ENCODE measurements at places on chromosomes 11 and 22.

- no peak for DNase-seq
Measured at GRCh38 chr11:44065161-44065661, 859 bp upstream of the ACCS start.

DNA sequence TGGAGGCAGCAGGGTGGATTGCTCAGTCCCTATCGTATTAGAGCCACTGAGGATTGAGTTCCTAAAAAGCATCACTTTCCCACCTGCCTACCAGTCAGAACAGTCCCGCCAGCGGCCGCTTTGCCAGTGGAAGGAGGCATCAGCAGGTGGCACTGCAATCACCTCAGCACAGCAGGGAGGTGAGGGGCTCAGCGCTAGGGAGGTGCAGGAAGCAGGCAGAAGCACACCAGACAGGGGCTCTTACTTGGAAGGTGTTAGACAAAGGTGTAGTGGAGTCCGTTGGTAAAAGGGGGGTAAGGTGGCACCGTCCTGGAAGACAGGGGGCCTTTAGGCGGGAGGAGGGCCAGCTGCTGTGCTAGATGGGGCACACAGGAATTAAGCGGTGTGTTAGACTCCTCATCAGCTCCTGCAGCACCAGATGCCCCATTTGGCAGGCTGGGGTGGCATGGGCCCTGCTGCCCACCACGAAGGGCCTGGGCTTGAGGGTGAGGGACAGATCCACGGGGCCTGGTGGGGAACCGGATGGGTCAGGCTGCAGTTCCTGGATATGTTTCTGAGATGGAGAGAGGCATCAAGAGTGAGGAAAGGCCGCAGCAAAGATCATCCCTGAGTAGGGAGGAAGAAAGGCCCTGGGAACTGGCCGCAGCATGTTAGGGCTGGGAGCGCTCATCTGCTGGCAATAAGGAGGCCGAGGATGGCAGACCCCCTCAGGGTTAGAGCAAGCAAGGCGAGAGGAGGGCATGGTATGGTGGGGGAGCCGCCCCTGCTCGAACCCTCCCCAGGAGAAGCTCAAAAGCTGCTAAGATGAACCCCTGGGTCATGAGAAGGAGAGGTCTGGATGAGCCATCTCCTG lies 42.5 kb downstream of the C11orf58 start:
- DNase-seq, result no peak

- DNase-seq, result peak; percentile 8
Measured at GRCh38 chr22:48895831-48896765, 931.6 kb downstream of the BRD1 start.

GRCh38 chr22:48592488-48592887 lies 1235.2 kb downstream of the BRD1 start:
- no peak for DNase-seq

- DNase-seq, result no peak
Measured at GRCh38 chr11:28619846-28620540, 511.8 kb downstream of the METTL15 start.

GRCh38 chr11:19379465-19379864 lies 138.7 kb upstream of the E2F8 start:
- no peak for DNase-seq

DNA sequence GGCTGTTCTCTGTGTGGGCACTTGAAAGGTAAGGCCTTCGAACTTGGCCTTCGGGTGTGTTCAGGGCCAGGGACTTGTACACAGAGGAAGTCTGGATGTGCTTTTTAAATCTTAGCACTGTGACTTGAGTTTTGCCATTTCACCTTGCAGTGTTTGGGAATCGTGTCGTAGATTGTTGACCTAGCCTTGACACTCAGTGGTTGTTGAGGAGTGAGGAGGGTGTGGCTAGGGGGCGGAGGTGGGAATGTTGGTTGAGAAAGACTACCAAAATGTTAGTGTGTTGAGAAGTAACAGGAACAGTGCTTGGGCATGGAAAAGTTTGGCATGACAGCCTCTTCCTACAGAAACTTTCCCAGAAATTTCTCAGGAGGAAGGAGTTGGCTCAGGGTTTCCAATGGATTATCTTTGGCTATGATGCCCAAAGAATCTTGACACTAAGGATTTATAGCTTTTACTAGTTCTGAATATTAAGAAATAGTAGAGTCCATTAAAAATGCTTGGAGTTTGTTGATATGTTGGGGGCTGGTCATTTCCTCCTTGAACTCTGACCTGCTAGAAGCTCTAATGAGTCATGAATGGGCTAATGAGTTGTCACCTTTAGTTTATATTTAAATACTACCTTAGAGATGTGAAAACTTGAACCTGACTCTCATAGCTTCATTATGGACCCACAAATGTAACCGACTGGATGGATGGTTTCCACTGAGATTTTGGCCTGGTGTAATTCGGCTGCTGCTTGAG lies 40.6 kb downstream of the BARX2 start:
- no peak for DNase-seq

- no peak for DNase-seq
Measured at GRCh38 chr11:60710482-60710881, 11.1 kb downstream of the MS4A8 start.

GRCh38 chr11:30960387-30960992 lies 374.3 kb upstream of the MPPED2 start:
- no peak for DNase-seq

- DNase-seq, result no peak
Measured at GRCh38 chr11:102655547-102655946, 30.4 kb upstream of the MMP20 start.

DNA sequence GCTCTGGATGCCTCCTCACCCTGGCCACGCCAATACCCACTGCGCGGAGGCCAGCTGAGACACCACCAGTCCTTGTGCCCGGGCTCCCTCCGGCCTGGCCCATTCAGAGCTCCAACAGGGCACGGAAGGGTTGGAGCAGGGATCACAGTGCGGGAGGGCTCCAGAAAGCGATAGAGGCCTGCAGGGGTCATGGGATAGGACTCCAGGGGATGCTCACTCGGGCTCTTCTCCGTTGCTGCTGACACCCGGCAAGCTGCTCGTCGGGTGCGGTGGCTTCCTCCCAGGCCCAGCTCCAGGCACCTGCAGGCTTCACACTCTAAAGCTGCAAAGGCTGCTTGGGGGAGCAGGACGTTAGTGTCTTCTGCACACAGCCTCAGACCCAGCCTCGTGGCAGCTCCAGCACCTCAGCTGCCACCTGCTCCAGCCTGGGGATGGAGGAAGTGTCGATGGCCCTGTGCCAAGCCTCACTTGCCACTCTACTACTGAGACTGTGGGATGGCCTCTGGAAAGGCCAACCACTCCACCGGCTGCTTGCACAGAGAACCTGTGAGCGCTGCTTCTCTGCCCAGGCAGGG lies 10.6 kb downstream of the WNT7B start:
- no peak for DNase-seq

DNA sequence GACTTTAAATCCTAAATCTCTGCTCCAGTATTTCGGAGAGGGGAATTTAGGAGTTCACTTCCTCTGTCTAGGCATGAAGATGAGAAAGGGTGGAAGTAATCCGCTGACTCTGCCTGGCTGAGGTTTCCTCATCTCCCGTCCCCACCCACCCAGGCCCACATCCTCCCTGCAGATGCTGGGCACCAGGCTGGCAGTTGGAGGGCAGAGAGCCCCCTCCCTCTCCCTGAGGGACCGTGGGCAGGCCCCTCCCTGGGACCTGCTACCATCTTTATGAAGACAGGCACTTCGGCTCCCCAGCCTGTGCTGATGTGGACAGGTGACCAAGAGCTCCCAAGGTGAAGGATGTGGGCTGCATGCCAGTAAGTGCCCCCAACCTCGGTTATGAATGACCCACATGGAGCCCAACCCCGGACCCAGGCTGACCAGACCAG lies 6.7 kb downstream of the CASTOR1 start:
- no peak for DNase-seq

GRCh38 chr11:122597511-122597910 lies 58.0 kb upstream of the UBASH3B start:
- DNase-seq, result no peak

- no peak for DNase-seq
Measured at GRCh38 chr22:33038131-33038772, 19.9 kb downstream of the SYN3 start.

GRCh38 chr11:106683435-106683834 lies 334.8 kb downstream of the GUCY1A2 start:
- no peak for DNase-seq

DNA sequence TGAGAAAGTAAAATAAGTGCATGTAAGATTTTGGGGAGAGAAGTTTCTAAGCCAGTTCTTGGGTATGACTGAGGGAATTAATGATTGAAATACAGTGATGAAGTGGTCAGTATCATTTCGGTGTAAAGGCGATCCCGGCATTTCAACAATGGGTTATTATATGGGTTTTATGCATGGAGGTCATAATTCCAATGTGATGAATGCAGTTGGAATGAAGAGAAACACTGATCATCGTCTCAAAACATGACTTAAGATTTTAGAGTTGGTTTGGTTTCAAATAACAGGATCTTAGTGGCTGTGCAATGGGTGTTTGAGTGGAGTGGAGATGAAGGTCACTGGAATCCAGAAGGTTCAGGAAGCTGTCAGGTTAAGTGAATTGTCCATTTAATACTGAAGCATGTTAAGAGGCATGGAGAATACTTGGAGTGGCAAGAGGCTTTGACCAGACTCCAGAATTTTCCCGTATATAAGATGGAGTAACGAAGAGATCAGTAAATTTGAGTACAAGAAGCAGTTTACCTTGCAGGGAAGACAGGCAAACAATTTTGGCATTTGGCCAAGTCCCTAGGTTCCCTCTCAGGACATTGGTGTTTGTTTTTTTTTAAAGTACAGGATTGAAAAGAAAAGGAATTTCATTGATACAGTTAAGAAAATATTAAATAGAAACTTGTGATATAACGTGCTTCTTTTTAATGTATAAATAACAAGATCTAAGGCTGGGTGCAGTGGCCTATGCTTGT lies 96.4 kb upstream of the BIRC3 start:
- DNase-seq, result no peak

GRCh38 chr11:70353900-70354568 lies 44.3 kb upstream of the CTTN start:
- no peak for DNase-seq

DNA sequence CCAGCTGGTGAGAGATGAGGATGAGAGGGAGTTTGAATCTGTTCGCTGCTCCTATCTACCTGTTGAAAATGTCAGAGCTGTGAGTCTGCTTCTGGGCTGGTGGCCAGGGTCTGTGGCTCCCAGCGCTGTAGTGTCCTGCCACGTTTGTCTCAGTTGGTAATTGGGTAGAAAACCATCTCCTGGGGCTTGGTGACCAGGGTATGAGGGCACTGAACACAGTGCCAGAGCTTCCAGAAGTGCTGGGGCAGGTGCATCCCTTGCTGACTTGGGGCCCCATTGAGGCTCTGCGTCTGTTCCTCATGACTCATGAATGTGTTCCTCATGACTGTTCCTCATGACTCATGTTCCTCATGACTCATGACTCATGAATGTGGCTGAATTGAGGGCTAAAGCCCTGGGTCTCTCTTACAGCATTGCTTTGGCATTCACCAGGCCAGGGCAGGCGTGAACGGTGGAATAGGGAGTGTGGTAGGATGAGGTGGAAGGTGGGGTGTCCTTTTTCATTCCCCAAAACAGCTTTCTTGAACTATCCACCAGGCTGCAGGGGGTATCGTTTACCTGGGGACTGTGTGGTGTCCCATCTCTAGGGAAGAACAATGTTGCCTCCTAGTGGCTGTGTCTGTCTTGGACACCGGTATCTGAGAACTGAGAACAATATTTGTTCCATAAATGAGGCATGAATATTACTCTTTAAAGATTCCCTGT lies 139.5 kb downstream of the COMMD9 start:
- DNase-seq, result peak; percentile 21

- no peak for DNase-seq
Measured at GRCh38 chr11:23851216-23851615, 645.6 kb upstream of the LUZP2 start.

- no peak for DNase-seq
Measured at GRCh38 chr11:10590218-10590915, 21.9 kb upstream of the LYVE1 start.

GRCh38 chr11:113105592-113105991 lies 144.4 kb downstream of the NCAM1 start:
- no peak for DNase-seq

- DNase-seq, result no peak
Measured at GRCh38 chr11:118545533-118545932, 14.5 kb downstream of the TMEM25 start.

- DNase-seq, result no peak
Measured at GRCh38 chr22:49301398-49302149, 526.1 kb downstream of the BRD1 start.

DNA sequence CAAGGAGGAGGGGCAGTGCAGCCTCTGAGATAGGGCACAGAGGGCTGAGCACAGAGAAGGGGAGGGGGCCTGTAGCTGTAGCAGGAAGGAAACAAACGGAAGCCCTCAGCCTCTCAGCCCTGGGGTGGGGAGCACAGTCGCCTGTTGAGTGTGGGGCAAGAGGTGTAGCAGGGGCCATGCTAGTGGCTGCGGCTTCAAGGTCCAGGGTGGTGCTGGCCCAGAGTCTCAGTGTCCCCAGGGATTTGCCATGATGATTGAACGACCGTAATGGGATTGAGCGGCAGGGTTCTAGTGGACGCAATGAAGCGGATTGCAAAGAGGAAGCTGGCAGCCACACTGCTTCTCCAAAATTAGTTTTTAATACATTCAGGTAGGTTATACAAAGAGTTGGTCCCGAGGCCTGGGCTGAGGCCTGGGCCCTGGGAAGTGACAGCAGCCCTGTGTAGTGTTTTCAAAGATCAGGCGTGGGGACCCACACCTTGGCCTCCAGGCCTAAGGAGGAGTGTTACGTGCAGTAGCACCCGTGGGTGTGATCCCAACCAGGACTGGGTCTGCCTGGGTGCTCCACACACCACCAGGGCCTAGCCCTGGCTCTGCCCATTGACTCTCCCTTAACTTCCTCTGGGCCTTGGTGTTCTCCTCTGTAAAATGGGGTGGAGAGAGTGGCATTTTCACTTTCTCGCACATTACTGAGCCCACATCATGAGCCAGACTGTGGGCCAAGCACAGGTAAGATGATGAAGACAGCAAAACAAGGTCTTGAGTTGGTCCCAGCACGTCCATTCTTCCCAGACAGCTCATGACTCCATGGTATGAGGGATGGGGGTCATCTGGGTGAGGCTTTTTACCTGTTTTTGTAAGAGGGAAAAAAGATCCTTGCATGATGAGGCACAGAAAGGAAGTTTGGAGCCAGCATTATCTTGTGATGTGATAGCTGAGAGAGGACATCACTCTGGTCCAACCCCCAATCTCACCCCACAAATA lies 13.1 kb downstream of the LRRC32 start:
- peak; percentile 12 for DNase-seq

- DNase-seq, result no peak
Measured at GRCh38 chr22:33654173-33654895, 265.9 kb downstream of the LARGE1 start.

DNA sequence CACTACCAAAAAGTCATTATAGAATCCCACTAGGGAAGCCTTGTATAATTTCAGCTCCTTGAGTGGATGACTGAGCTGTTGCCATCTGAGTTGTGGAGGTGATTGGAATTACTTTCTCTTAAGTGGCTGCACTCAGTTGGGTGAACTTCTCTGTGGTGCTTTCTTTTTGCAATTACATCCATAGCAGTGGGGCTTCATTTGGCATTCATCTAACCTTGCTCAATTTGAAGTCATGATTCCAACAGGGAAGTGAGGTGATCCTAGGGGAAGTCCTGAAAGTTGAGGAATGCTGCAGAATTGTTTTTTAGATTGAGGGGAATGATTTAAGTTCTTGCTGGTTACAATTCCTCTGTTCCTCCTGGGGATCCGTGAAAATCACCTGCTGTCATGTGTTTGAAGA lies 39.6 kb downstream of the ARHGAP42 start:
- no peak for DNase-seq

Measured in activated naive CD4-positive, alpha-beta T cell treated with anti-CD3 and anti-CD28 coated beads, Interleukin-2, amount 10 ng/mL, durations not matched to agents 7 days and 5 days (primary cell).